Foreskin keratinocyte (primary cell): ENCODE measurements at places on chromosomes 5 and 9. TPM values are rescaled to one million over a fixed set of nuclear protein-coding genes. Genes with fewer than 3 reads are reported as not detected.

DNA sequence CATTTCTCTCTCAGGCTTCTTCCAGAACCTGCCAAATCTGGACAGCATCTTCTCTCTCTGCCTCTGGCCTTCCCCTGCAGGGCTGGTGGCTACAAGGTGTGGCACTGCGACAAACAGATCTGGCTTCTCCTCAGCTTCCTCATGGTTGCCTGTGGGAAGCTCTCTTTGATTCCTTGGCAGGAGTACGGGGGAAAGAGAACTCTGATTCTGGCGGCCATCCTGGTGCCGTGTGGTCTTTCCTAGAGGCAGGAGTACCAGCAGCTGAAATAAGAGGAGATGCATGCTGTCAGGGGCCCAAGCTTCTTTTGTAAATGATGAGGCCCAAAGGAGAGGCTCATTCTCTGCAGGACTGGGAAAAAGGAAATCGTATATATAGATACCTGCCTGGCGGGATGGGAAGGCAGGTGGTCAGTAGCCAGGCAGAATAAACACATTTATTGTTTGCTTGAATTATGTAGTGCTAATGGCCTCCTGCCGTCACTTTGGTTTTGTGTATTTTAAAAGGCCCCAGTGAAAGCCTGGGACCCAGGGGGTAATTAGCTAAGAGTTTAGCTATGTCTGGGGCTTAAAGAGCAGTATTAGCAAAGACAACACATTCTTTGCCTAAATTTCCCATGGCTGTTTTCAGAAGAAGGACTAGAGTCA lies at the start of gene CER1:
CER1 (minus strand) TSS at position 343 of the 645 bp plus-strand sequence; CDS start at position 282, 61 bp downstream.
- DNase-seq: no peak

IPO11 gene
- 35.4 and 41.0 TPM in 2 replicates for total RNA-seq

- no peak for DNase-seq
Measured at GRCh38 chr5:123486951-123487655, 24.9 kb upstream of the CSNK1G3 start.

- no peak for DNase-seq
Measured at GRCh38 chr9:94922691-94923107, 196.2 kb downstream of the AOPEP start.

GRCh38 chr5:133278317-133278716 lies 226.5 kb downstream of the HSPA4 start:
- no peak for DNase-seq

DNA sequence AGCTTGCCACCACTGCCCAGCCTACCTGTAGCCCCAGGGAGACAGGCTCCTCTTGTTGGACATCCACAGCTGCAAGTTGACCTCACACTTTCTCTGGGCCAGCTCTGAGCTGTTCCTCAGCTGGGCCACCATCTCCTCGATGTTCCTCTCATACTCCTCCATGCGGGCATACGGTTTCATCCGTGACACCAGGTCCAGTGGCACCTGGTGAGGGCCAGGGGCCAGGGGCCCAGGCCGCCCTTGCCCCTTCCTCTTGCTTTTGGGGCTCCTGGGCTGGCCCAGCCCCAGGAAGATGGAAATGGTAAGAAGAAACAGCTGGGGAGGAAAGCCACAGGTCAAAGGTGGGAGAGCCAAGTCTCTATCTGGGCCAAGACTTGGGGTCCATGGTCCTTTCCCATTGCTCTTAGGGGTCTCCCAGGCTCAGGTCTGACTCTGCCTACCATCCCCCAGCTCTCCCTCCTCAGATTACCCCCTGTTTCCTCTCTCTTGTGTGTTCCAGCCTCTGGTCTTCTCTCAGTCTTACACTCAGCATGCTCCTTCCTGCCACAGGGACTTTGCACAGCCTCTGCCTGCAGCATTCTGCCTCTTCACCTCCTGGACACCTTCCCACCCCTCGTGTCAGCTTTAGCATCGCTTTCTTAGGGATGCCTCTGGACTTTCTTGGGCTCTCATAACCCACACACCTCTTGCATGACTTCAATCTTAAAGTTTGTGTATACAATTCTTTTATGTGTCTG lies 2.2 kb downstream of the IL17B start:
- DNase-seq: no peak

DNA sequence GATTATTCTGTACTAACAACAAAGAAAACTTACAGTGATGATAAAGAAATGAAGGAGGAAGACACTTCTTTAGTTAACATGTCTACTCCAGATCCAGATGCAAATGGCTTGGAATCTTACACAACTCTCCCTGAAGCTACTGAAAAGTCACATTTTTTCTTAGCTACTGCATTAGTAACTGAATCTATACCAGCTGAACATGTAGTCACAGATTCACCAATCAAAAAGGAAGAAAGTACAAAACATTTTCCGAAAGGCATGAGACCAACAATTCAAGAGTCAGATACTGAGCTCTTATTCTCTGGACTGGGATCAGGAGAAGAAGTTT lies 67.9 kb downstream of the VCAN start:
- DNase-seq: no peak

DNA sequence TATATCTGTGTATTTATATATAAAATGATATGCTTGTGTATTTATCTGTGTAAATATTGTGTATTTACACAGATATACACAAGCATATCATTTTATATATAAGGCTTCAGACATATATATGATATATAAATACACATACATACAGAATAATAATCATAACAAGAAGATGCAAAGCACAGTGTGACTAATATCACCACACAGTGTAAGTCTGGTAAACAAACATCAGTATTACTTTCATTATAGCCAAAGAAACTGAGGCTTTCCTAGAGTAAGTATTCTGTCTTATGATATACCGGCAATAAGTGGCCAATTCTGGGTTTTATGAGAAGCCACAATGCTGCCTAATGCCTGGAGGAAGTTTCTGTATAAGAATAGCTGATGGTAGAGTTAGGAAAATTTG lies 29.9 kb upstream of the RAPGEF6 start:
- no peak for DNase-seq

DNA sequence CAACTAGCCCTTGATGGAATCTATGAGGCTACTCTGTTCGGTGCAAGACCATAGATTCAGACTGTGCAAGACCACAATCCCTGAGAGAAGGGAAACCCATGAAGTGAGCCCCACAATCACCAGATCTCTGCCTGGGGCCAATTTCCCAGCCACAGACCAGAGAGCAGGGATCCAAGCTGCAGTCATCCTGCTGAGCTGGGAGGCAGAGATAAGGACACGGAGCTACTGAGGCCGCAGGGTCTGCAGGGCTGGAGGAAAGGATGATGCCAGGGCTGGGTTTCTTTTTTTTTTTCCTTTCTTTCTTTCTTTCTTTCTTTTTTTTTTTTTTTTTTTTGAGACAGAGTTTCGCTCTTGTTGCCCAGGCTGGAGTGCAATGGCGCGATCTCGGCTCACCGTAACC lies 47.7 kb upstream of the FUBP3 start:
- DNase-seq: no peak

GRCh38 chr9:89046832-89047231 lies 55.6 kb downstream of the S1PR3 start:
- DNase-seq: no peak

CRHBP gene
- total RNA-seq: not detected in 2 replicates

TTC23L gene
- 0.14 TPM in 1 of 2 replicates, not detected in the other for total RNA-seq

DNA sequence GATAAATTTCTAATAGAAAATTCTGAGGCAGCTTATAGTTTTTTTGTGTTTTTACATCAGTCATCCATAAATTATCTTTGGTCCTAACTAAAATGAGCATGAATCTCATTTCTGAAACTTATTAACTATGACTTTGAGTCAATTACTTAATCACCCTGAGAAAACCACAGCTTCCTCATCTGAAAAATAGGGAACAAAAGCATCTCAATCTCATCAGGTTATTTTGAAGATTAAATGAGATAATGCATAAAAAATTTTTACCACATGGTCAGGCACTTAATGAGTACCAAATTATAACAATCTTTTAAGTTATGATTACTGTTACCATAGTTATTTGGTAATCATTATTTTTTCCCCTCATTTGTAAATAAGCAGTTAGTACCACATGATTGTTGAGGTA lies 279.1 kb downstream of the MAST4 start:
- no peak for DNase-seq

GRCh38 chr5:135951807-135952206 lies 3.0 kb downstream of the LECT2 start:
- no peak for DNase-seq

- DNase-seq: no peak
Measured at GRCh38 chr9:109203761-109204360, 36.8 kb upstream of the FRRS1L start.

GDNF gene
- total RNA-seq: 1.1 and 1.7 TPM in 2 replicates

CD274 gene
- total RNA-seq: 26.1 and 27.6 TPM in 2 replicates

SPATA9 gene
- not detected in 2 replicates for total RNA-seq

DNA sequence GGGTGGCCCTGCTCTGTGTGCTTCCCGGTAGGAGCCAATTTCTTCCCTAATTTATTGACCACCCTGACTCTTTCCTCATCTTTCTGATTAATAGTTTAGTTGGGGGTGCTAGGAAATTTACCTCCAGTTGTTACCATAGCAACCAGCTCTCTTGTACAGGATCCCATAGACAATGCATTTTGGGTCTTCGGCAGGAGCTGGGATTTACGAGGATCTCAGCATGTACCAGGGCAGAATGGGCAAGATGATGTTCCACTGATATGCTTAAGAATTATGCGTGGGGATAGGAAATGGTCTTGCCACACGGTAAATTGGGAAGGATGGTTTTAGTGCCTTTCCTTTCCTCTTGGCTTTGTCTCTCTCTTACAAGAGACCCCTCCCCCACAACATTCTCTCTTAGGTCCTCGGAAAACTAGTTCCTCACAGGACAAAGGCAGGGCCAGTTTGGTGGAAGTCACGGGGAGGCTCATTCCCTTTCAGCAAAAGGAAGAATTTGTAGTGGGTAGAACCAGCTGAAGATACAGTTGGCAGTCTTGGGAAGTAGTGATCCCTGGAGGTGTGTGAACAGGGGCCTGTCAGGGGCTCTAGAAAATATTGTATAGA lies 133.4 kb upstream of the SHB start:
- no peak for DNase-seq

DNA sequence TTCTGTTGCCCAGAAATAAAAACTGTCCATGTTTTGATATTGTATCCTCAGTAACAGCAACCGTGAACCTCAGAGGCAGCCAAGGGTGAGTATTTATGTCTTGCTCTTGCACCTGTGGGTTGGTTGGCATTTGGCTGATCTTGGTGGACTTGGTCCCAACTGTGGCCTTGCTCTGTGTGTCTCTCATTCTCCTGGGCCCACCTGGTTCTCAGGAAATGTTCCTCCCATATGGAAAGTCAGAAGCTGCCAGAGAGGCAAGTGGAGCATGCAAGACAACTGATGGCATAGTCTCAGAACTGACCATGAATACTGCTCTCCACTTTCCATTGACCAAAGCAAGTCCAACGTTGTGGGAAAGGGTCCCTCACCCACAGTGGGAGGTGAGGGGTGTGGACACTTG lies 13.6 kb upstream of the NINJ1 start:
- no peak for DNase-seq

FCN2 gene
- total RNA-seq: not detected in 2 replicates

PRDM12 gene
- total RNA-seq: not detected in 2 replicates

PPIC gene
- total RNA-seq: 25.9 and 29.0 TPM in 2 replicates

DNA sequence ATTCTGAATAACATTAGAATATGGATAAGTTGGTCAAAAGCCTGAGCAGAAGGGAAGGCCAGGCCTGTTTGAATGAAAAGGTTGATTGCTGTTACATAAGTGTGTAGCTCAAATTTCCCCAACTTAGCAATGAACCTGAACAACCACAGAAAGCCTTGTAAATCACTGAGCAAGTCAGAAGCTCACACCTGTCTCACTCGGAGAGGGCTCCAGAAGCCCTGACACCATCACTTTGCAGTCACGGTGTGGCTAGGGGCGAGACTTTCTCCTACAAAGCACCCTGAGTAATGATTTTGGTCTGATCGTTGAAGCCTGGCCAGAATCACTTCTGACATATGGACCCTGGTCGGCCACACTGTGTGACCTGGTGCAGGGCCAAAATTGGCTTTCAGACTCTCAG lies 62.0 kb downstream of the MTX3 start:
- DNase-seq: no peak

DNA sequence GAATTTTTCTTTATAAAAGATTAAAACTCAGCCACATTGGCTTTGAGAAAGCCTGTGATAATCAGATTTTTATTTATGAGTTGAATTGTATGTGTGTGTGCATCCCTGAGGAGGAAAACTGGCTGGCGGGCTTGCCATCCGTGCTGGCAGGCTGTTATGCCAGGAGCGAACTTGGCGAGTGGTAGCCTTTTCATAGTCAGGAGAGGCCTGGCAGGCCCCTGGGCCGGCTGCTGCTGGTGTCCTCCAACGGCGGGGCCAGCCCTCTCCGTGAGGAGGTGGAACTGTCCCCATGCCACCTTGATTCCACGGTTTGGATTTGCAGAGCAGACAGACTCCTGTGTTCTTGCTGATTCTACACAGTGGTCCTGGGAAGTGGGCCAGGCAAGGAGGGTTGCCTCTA lies 43.3 kb downstream of the ZNF618 start:
- DNase-seq: no peak

GRCh38 chr9:93693129-93693528 lies 116.7 kb downstream of the PHF2 start:
- no peak for DNase-seq

DNA sequence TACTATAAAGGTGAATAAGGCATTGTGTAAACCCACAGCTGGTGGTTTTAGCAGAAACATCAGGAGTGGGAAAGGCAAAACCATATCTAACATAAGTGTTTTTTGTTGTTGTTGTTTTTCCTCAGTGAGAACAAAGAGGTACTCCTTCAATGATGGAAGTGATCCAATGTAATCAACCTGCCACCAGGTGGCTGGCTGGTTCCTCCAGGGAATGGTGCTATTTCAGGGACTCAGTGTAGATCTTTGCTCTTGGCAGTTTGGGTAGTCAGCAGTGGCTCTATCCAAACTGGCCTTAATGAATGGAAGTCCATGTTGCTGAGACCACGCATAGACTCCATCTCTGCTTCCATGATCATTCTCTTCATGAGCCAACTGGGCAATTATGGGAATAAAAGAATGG lies 10.8 kb downstream of the DMRTA1 start:
- DNase-seq: no peak

DNA sequence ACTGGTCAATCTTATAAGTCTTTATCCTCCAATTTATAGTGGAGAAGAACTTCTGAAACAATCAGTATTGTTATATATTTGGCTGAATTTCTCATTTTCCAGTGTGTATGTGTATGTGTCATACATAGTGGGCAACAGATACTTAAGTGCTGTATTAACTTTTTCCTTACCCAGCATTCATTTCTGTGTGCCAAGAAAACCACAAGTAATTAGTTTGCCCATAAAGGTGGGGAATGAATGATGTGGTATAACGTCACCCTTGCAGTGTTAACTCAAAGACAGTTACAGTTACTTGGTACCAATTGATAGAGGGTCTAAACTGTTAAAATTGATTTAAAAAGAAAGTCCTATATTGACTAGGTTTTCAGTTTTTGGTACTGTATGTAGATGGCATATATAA lies 2.0 kb downstream of the OGN start:
- DNase-seq: no peak

CCDC171 gene
- total RNA-seq: 0.78 and 1.1 TPM in 2 replicates
